ENCODE measurements at places on chromosomes 11 and 22. TPM values are rescaled to one million over a fixed set of nuclear protein-coding genes. Genes with fewer than 3 reads are reported as not detected.

Gene OR4D5
- not detected for total RNA-seq

Gene TMPRSS13
- total RNA-seq = 1.7 TPM

Gene PRODH
- not detected for total RNA-seq

Gene CREB3L1
- not detected for total RNA-seq

Gene POU2AF1
- total RNA-seq = 10.0 TPM

Gene KRTAP5-3
- not detected for total RNA-seq
